ENCODE measurements at places on chromosomes 16 and 17.

- no peak for DNase-seq
These were observed 95.8 kb downstream of the TBC1D16 start for GRCh38 chr17:79939755-79940458.

- no peak for DNase-seq
These were observed 24.5 kb downstream of the STXBP4 start for GRCh38 chr17:54992797-54993639.

GRCh38 chr17:8724451-8724850 lies 20.2 kb downstream of the CCDC42 start:
- no peak for DNase-seq

- DNase-seq: peak; percentile 76
These were observed 17.6 kb downstream of the DUS2 start for GRCh38 chr16:68040506-68041288.

- no peak for DNase-seq
These were observed 105.4 kb upstream of the RBFOX1 start for GRCh38 chr16:7227229-7227721.

- no peak for DNase-seq
These were observed 5.5 kb upstream of the PIEZO1 start for GRCh38 chr16:88790312-88791211.

- no peak for DNase-seq
These were observed 1.1 kb downstream of the PGAP6 start for GRCh38 chr16:380762-381011.

- DNase-seq: no peak
These were observed 240.3 kb upstream of the GSE1 start for GRCh38 chr16:85372627-85373372.

DNA sequence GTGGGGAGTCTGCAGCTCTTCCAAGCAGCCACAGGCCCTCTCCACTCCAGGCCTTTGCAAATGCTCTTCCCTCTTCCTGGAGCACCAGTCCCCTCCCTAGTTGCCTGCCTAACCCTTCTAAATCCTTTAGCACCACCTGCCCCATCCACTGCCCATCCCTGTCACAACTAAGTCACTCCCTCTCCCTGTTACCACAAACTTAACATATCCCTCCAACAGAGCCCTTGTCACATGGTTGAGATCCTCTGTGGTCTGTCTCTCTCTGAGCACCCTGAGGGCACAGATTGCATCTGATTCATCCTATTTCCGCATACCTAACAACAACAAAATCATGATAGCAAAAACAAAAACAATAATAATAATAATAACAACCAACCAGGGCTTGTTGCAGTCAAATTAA lies 11.0 kb upstream of the BEAN1 start:
- no peak for DNase-seq

DNA sequence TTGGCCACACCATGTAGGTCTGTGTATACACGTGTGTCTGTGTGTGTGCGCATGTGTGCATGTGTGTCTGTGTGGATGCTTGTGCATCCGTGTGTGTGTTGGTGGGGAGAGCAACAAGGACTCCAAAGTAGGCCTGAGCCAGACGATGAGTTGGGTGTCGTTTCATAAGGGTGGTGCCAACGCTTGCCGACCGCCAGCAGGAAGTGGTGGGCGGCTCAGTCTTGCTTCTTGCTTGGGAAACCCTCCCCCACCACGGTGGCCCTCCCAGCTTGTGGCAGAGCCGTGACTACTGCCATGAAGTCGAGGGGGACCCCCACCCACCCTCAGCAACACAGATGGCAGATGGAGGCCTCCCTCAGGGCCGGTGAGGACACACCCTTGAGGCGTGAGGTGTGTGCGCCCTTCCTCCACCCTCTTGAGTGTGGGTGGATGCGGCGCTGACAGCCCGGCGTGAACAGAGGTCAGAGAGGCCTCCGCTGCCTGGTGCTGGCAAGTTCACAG lies 17.5 kb downstream of the SBK1 start:
- DNase-seq: peak; percentile 62

DNA sequence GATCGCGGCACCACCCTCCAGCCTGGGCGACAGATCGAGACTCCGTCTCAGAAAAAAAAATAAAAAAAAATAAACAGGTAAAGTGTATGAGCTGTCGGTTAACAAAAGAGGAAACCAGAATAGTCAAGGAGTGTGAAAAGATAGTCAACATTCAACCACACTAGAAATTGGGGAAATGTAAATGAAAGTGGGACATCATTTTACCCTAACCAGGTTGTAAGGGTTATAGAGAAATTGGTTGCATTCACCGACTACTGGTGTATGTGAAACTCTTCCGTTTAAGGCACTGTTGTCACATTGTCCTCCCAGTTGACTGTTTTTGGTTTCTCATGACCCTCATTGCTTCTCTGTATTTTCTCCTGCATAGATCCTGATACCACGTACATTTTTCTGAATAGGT lies 62.8 kb downstream of the RABEP1 start:
- DNase-seq: no peak

DNA sequence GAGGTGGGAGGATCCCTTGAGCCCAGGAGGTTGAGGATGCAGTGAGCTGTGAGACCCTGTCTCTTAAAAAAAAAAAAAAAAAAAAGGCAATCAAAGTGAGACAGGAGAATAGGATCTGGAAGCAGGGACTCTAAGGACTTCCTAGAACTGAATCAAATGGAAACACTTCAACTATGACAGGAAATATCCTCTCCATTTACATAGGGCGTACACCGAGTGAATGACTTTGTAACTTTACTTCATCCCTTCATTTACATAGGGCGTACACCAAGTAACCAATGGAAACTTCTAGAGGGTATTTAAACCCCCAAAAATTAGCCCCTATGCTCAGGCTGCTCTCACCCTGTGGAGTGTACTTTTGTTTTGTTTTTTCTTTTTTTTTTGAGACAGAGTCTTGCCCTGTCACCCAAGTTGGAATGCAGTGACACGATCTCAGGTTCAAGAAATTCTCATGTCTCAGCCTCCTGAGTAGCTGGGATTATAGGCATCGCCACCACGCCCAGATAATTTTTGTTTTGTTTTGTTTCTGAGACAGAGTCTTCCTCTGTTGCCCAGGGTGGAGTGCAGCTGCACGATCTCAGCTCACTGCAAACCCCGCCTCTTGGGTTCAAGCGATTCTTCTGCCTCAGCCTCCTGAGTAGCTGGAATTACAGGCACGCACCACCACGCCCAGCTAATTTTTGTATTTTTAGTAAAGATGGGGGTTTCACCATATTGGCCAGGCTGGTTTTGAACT lies 9.6 kb upstream of the PRPSAP1 start:
- DNase-seq: no peak

DNA sequence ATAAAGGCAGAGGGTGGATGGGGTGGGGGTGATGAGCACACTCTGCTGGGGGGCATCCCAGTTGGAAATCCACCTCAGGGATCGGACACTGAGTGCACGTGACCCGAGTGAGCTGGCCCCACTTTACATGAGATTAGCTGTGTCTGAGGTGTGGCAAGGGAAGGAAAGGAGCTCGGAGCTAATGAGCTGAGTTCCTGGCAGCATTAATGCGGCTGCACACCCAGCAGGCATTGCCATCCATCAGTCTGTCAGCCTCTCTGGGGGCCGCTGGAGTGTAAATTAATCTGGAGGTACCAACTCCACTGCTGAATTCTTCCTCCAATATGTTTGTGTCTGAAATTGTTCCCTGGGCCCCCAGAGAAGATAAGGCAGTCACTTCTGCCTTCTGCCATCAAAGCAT lies 65.5 kb downstream of the HS3ST2 start:
- no peak for DNase-seq

GRCh38 chr16:25060920-25061319 lies 45.8 kb upstream of the ARHGAP17 start:
- DNase-seq: no peak

DNA sequence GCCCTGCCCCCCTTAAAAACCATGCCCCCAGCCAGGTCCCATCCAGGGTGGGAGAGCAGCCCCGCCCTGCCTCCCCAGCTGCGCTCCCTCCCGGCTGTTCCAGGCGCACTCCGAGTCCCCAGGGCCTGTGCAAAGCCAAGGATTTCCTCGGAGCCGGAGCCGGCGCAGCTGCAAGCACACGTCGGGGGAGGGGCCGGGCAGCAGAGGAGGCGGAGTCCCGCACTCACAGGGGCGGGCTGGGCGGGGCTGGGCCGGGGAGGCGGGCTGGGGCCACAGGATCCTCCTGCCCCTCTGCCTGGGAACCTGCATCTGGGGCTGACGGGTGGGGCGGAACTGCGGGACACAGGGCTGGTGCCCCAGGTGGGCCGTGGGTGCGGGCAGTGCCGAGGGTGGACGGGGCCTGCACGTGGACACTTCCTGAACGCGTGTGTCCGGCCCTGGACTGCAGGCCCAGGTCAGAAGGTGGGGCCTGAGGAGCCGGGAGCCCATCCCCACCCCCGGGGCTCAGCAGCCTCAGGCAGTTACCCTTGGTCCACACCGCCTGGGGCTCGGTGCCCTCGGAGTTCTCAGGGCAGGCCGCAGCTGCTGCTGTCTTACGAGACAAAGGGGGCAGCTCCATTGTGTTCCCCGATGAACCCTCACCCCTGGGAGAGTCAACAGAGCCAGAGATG lies 24.0 kb upstream of the SSTR5 start:
- no peak for DNase-seq

DNA sequence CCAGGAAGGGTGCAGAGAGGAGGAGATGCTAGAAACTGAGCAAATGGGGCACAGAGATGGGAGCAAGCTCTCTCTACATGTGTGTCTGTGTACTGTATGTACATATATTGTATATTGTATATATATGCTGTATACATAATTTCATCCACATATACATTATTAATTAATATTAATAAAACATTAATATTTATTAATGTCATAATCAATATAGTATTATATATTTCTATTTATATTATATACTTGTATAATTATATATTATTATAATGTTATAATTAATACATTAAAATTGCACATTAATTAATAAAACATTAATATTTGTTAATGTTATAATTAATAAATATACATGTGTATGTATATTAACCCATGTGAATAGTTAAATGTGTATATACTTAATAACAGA lies 31.5 kb upstream of the FOXF1 start:
- no peak for DNase-seq

- no peak for DNase-seq
These were observed 62.5 kb downstream of the WDR59 start for GRCh38 chr16:74922150-74923138.

DNA sequence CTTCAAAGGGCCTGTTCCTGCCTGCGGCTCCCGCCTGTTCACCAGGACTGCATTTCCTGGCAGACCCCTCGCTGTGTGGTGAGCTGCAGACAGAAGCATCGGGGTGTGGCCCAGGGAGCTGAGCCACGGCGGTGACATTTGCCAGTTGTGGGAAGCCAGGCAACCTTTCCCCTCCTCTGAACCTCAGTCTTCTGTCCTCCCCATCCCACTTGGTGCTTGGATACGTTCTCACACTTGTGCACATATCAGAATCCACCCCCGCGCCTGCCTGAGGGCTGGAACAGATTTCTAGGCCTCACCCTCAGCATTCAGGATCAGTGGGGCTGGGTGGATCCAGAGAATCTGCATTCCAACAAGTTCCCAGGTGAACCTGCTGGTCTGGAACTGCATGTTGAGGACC lies 63.5 kb downstream of the CRISPLD2 start:
- no peak for DNase-seq

DNA sequence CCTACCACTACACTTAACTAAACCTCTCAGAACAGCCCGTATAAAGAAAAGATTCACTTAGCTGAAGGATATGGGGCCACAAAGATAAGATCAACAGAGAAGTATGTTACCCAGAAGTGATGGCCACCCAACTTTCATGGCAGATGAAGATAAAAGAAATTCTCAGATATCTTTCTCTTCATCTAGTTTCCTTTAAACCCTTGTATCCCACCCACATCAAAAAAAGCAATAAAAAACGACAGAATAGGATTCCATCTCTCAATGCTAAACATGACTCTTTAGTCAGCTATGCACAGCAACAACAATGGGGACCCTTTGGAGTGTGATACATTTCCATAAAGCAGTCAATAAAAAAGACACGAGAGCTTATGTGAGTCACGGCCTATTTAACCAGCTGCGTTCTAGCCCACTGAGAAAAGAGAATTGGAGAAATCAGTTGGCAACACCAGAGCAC lies 86.6 kb downstream of the SNX11 start:
- DNase-seq: no peak

DNA sequence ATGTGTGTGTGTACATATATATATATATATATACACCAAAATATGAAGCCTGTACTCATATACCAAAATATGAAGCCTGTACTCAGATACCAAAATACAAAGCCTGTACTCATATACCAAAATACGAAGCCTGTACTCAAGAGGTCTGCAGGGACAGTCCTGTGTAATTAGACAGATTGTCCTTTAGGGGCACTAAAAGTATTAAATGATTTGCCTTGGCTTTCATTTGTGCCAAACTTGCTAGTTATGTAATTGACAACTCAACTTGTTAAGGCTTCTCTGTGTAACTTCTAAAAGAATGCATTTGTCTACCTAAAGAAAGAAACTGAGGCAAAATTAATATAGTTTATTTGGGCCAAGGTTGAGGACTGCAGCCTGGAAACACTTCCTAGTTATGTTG lies 30.8 kb upstream of the DHX40 start:
- DNase-seq: no peak

DNA sequence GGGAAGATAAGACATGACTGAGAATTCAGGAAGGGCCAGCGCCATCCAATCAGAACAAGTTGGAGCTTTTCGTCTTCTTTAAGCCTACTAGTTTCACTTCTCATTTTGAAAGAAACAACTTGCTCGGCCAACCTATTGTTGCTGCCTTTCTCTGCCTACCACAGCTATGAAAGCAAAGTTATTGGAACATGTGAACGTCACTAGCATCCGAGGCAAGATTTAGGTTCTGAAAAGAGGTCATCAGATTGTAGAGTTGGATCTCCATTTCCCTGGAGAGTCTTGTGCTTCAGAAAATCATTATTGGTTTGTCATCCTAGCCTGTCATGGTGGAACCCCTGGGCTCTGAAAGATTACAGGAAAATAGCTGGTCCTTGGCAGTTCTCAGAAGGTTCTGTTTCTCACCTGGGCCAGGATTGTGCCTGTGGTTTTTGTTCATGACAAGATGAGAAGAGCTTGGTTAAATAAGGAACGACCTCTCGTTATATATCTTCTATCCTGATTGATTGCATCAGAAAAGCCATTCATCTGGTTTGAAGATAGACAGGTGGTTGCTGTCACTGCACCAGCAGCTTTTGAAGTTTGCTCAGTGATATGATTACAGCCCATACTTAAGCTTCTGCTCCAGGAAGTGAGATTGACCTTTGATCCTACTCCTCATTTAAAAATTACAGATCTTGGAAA lies 25.3 kb downstream of the CDH13 start:
- DNase-seq: no peak

GRCh38 chr16:72173997-72174396 lies 2.0 kb upstream of the PMFBP1 start:
- no peak for DNase-seq

- DNase-seq: no peak
These were observed 22.9 kb downstream of the ALDH3A2 start for GRCh38 chr17:19671433-19671832.

DNA sequence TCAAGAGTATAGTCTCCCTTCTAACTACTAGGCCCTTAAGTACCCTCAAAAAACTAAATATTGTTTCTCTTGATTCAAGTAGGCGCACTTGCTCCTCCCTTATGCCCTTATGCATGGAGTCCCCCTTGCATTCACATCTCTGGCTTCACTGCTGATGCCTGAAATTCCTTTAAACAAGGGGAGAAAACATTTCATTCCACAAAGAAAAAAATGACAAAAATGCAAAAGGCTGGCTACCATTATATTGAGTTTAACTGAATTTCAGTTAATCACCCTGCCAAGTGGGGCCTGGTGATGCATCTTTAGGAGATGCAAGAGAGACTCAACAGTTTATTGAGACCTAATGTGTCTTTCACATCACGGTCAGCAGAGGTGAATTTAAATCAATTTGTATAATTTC lies 35.6 kb downstream of the CRLF3 start:
- no peak for DNase-seq

GRCh38 chr16:30805056-30805369 lies 18.0 kb upstream of the ZNF629 start:
- DNase-seq: no peak
